ENCODE measurements at places on chromosomes 12 and 14.

DNA sequence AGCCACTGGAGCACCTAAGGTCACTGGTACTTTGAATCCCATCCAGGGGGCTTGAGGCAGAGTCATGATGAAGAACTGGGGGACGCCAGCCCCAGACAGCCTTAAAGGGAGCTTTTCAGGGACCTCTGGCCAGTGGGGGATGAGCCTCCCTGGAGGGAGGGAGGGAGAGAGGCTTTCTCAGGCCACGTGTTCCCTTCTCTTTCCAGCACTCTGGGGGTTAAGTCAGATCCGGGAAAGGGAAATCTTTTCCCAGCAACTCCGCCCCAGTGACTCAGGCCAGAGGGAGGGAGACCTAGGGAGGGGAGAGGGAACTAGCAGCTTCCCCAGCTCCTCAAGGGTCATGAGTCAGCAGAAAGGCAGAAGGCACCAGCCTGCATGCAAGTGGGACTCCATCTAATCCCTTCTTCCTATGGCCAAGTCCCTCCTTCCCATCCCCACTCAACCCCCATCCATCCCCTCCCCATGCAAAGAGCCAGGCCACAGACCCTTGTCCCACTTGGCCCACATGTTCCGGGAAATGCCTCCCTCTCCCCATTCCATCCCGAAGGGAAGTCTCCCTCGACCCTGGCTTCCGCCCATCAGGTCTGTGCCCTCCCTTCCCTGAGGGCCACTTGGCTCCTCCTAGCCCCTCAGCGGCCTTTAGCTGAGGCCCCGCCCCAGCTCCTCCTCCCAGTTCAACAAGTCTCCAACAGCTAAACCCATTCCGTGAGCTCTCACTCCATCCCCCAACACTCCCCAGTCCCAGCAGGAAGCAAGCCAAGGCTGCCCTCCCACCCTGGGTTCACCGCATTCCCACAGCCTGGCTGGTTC is 5.6 kb downstream of the TNFRSF1A start:
- no peak for DNase-seq

- DNase-seq = no peak
Observed at GRCh38 chr14:94346841-94347240, 23.7 kb upstream of the SERPINA6 start.

DNA sequence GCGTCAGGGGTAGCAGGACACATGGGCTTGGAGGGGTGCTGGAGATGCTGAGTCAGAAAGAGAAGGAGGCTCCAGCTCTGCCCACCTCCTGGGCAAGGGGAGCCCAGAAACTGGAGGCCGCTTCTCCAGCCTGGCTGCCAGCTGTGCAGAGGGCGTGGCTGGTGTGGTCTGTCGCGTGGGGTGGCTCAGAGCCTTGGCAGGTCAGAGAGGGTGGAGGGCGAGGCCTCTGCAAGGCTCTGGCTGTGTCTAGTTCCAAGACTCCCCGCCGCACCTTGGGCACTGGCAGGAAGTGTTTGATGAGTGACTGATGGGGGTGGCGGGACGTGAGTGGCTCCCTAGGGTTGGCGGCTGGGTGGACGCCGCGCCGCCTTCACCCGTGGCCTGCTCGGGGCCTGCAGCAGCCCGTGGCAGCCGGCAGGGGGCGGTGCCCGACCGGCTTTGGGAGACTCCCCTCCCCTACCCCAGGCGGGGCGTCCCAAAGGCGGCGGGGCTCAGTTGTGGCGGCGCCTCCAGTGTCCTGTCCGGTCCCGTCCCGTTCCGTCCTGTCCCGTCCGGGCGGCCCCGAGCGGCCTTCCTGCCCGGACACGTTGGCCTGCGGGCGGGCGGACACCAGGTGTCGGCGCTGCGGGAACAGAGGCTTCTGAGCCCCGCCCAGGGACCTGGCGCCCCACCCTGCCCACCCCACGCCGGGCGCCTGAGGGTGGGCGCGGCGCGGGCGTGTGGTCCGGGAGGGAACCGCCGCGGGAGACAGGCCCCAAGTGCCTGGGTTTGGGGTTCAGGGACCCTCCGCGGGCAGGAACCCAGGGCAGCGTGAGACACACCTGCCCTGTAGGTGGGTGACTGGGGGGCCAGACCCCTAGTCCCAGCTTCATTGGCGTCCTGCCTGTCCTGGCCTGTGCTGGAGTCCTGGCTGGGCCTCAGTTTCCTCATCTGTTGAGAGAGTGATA is 39.7 kb downstream of the KRT80 start:
- peak; percentile 20 for DNase-seq

DNA sequence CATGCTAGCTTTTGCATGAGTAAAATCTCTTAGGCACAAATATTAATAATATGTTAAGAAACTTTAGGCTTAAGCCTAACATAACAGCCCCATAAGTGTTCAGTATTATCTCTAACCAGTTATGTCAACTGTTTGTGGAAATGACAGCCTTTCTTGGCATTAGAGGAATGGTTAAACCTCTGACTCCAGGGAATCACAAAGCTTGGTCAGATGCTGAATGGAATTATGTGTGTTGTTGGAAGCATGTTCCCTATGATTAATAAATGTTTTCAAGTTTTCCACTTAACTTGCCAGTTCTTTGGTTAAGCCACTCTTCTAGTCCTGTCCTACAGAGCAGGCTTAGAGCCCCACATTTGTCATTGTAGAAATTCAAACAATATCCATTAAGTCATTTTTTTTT is 17.0 kb downstream of the PSEN1 start:
- DNase-seq = no peak

- DNase-seq = no peak
Observed at GRCh38 chr14:75773046-75773445, 112.0 kb downstream of the TTLL5 start.

DNA sequence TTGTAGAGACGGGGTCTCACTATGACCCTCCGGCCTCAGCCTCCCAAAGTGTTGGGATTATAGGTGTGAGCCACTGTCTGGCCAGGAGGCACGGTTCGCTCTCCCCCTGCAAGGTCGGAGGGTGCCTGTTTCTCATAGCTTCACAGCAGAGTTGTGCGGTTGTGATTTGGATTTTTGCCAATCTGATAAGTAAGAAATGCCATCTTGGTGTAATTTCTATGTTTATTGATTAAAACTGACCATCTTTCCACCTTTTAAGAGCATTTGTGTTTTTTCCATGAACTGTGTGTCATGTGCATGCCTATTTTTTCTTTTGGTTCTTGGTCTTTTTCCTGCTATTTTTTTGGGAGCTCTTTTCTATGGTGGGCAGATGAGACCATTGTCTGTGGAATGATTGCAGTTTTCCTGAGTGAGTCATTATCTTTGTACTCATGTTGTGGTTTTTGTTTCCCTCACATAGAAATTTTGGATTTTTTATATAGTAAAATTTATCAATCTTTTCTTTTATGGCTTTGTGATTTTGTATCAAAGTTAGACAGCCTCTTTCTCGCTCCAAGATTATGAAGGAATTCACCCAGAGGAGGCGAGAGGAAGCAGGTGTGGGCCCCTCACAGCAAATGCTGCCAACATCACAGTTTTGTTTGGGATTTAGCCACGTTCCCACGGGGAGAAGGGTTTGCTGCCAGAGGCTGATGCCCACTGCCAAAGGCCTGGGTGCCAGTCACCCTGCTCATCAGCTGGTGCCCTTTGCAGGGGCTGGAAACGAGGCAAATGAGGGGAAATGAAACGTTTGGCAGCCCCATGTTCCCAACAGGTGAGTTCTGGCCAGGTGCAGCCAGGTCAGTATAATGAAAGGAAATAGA is 47.2 kb downstream of the RFX4 start:
- DNase-seq = no peak

- DNase-seq = no peak
Observed at GRCh38 chr14:69696204-69696527, 70.8 kb upstream of the SRSF5 start.

- no peak for DNase-seq
Observed at GRCh38 chr14:61171727-61172126, 109.4 kb downstream of the TMEM30B start.

DNA sequence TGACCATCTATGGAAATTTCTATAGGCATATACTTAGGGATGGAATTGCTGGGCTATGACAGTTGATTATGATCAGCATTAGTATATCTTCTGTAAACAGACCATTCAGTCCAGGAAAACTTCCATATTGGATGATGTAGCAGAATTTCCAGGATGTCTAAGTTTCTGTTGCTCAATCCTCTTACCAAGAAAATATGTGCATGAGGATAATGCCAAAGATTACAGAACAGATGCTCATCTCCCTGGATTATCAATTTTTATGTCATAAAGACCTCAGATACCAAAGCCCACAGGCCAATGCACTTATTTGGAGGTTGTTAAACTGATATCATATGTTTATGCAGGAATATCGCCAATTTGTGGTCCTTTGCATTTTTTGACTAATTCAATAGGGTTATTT is 354.4 kb upstream of the FLRT2 start:
- DNase-seq = no peak

GRCh38 chr14:62304257-62304656 is 542.0 kb downstream of the SNAPC1 start:
- no peak for DNase-seq

- DNase-seq = no peak
Observed at GRCh38 chr12:29212682-29213403, 63.8 kb downstream of the FAR2 start.

DNA sequence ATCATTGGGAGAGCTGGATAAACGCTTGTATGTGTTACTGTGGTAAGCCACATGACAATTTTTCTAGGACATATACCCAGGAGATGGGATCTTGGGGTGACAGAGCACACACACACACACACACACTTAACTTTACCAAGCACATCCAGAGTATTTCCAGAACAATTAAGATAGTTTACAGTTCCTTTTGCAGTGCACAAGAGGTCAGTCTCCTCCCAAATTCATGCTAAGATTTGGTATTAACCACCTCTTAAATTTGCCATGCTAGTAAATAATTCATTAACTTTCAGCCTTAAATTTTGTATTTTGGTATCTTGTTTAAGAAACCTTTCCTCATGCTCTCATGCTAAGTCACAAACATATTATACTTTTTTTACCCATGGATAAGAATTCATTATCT is 33.9 kb upstream of the LIMA1 start:
- DNase-seq = no peak

GRCh38 chr14:54267172-54267571 is 129.6 kb upstream of the CDKN3 start:
- DNase-seq = no peak

DNA sequence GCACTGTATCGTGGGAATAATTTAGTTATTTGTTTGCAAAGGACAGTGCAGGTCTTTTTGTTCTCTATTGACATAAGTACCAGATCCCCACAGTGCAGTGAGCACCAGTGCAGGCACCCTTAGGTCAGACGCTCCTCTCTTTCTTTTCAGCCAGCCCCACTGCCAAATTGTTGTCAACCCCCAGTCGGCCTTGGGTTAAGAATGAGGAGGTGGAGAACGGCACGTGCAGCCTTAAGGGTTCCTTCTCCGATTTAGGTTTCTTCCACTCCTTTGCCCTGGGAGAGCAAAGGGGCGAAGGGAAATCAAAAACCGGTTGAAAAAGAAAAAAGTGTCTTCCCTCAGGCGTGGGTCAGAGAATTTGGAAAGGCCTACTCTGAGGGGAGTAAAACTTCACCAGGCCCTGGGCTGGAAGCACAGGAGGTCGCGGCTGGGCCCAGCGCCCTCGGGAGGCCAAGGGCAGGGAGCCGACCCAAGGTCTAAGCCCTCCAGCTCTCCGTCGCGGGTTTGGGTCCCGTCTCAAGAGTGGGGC is 4.3 kb downstream of the PAX9 start:
- no peak for DNase-seq

GRCh38 chr14:105864116-105864515 is 337.7 kb downstream of the TMEM121 start:
- DNase-seq = no peak

DNA sequence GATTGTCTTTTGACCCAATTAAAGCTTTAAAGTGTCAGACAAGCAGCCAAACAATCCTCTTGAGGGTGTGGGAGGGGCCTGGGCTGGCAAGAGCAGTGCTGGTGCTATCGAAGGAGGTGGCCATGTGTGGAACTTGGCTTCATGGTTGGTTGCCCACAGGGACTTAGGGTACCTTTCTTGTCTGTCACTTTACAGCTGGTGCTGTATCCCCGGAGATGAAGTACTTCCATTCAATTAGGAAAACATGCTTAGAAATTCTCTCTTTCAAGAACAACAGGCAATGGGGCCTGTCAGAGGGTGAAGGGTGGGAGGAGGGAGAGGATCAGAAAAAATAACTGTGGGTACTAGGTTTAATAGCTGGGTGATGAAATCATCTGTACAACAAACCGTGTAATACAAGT is 86.5 kb downstream of the DAAM1 start:
- no peak for DNase-seq

DNA sequence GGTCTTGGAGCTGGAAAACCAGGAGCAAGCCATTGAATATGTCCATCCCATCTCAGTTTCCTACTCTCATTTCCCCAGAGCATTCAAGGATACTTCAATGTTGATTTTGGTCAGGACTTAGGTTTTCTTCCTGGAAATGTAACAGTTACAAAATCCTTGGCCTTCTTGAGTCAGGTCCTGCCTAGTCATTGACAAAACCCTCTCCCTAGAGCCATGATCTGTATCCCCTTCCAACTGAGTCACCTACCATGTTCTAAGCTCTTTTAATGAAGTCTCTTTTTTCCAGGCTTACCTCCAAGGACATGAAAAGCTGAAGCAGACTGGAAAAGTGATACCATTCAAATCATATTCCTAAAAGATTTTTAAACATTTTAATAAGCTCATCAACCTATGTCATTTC is 549.2 kb downstream of the GALC start:
- no peak for DNase-seq

GRCh38 chr12:90261283-90261682 is 552.6 kb upstream of the ATP2B1 start:
- no peak for DNase-seq

DNA sequence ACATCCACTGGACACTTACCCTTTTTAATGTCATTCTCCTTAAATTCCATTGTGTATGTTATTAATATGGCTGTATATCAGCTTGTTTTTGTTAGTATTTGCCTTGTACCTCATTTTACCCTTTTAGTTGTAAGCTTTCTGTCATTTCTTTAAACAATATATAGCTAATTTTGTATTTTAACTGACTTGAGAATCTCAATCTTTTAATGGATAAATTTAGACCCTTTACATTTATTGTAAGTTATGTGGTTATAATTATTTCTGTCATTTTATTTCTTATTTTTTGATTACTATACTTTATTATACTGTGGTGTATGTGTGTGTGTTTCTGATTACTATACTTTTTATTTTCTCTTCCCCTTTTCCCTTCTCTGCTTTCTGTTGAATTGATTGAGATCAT is 159.0 kb upstream of the LHX5 start:
- no peak for DNase-seq

DNA sequence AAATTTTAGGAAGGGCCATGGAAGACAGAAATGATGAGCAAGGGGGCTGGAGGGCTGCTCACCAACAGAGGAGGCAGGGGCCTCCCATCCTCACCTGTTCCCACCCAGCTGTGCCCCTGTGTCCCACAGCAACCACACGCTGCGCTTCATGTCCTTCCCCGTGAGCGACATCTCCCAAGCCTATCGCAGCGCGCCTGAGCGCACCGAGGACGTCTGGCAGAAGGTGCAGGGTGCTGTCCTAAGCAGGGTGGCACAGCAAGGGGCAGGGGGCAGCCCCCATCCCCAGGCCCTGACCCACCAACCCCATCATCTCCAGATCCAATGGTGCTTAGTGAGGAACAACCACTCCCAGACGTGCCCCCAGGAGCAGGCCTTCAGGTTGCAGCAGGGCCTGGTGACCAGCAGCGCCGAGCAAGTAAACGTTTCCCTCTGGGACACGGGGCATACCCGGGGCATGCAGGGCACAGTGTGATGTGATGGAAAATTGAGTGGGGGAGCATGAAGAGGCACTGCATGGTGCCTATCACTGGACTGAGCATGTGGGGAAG is 8.1 kb downstream of the CARMIL3 start:
- no peak for DNase-seq

All from stimulated activated CD8-positive, alpha-beta memory T cell treated with anti-CD3 and anti-CD28 coated beads, Interleukin-4, amount 100 ng/mL, for 1 hour (primary cell).